SJSA1 (cell line): ENCODE measurements at places on chromosomes 5 and 9. TPM values are rescaled to one million over a fixed set of nuclear protein-coding genes. Genes with fewer than 3 reads are reported as not detected.

GRCh38 chr9:36470643-36471290, 70.7 kb upstream of the RNF38 start:
- peak overlapping the region; percentile 24 for H3K4me3 ChIP-seq
- no peaks in the 10 kb centered on the region for H3K36me3 ChIP-seq
- H3K27me3 ChIP-seq: no peaks in the 10 kb centered on the region
- peak overlapping the region; percentile 37 for H3K27ac ChIP-seq
- peak; percentile 23 for DNase-seq
- H3K4me1 ChIP-seq: peaks cover 5% of the 10 kb centered on the region

GRCh38 chr5:179730852-179731251, 1.8 kb upstream of the MAML1 start:
- H3K27me3 ChIP-seq: no peaks in the 10 kb centered on the region
- no peak for DNase-seq

Gene FAF2
- total RNA-seq: 60.9 and 78.4 TPM in 2 replicates

DNA sequence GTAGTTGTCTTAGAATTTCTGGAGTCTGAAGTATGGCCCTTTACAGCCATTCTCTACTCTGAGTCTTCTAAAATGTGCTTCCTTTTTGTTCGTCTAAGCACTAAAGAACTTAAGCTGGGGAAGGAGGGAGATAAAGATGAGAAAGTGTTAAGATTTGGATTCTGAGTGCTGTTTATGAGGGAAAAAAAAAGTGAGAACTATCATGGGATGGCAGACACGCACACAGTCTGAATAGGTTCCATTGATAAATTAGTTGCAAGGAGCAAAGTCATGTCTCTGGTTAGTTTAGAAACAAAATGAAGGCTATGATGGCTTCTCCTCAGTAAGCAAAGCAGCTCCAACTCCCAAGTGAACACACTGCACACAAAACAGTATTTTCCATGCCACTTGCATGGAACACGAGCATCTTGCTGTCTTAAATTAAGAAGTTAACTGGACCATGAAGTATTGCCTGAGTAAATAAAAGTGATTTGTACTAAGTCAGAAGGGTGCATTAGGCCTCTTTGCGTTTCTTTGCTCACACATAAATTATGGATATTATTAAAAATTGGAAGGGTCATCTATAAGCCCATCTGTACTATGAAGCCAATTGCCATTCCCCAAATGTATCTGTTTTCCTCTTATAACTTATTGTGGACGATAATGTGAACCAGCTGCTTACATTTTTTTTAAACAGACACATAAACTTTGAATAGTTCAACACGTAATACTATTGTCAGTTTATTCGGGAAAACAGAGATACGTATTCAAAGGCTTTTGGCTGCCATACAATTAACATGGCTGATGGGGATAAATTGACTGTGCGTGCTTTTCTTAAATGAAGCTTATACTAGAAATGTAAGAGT, 199.3 kb downstream of the SGCD start:
- H3K27me3 ChIP-seq: no peaks in the 10 kb centered on the region
- no peak for DNase-seq
- H3K4me3 ChIP-seq: no peak overlapping the region
- no peaks in the 10 kb centered on the region for H3K4me1 ChIP-seq

DNA sequence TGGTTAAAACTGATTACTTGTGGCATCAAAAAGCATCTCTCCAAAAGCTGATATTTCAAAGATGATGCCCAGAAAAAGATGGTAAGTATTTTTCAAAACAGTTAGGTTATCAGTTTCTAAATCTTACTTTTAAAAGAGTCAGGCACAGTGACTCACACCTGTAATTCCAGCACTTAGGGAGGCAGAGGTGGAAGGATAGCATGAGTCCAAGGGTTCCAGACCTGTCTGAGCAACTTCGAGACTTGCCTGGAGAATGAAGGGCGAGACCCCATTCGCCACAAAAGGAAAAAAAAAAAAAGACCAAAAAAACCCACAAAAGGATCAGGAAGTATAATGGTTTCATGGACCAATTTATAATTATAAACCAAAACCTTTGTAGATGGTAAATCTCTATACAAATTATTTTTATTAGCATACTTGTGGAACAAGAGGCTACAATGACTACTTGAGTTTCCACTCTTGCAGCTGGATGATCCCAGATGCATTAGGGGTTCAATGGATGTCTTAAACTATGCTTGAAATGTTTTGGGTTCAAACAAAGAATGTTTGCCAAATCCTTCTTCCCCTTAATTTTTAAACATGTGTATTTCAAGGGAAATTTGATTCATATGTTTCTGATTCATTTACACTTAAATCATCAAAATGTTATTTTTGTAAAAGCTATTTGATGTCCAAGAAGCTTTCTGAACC, 96.1 kb downstream of the ADAMTSL1 start:
- H3K4me1 ChIP-seq: peaks cover 11% of the 10 kb centered on the region
- no peak overlapping the region for H3K27ac ChIP-seq
- H3K27me3 ChIP-seq: no peaks in the 10 kb centered on the region
- H3K4me3 ChIP-seq: no peak overlapping the region
- no peaks in the 10 kb centered on the region for H3K36me3 ChIP-seq
- DNase-seq: no peak

- DNase-seq: peak; percentile 59
- peak overlapping the region; percentile 68 for H3K4me3 ChIP-seq
- H3K4me1 ChIP-seq: peaks cover 14% of the 10 kb centered on the region
- H3K27ac ChIP-seq: peak overlapping the region; percentile 58
- peaks cover 20% of the 10 kb centered on the region for H3K36me3 ChIP-seq
- H3K27me3 ChIP-seq: no peaks in the 10 kb centered on the region
Observed at GRCh38 chr5:112977440-112977861, 853 bp downstream of the DCP2 start.

DNA sequence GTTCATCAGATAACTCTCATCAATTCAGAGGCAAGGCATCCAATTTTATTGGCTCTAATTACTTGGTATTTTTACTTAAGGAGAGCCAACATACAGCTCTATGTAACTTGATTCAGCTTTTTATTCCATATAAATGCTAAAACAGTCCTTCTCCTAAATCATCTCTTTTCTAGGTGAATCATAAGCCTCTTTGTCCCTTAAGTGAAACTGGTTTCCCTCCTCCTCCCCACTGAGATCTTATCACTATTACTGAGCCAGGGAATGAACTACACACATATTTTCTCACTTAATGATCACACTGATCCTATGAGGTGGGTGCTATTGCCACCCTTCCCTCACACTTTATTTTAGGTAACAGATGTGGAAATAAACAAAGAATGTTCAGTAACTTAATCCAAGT, 1143.8 kb downstream of the MAT2B start:
- no peak for DNase-seq
- no peaks in the 10 kb centered on the region for H3K4me1 ChIP-seq
- H3K4me3 ChIP-seq: no peak overlapping the region
- H3K27me3 ChIP-seq: no peaks in the 10 kb centered on the region
